ENCODE measurements at places on chromosomes 3 and 15.

GRCh38 chr15:25937796-25938195 is 74.7 kb upstream of the ATP10A start:
- DNase-seq, result no peak

DNA sequence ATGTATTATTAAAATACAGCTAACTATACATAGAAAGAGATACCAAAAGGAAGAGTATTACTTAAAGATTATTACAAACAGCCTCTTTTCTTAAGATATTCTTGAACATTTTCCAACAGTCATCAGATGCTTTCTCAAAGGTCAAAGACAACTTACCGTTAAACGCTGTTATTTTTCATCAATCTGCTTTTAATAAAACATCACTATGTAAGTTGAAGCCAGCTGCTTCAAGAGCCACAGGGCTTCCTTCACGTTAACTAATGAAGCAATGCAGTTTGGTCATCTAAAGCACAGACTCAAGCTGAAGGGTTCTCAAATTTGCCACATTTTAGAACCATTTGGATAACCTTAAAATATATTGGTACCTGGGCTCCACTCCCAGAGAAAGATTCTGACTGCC is 578.8 kb downstream of the ROBO2 start:
- no peak for DNase-seq

- no peak for DNase-seq
These were observed 10.0 kb upstream of the ISLR2 start for GRCh38 chr15:74120426-74120825.

DNA sequence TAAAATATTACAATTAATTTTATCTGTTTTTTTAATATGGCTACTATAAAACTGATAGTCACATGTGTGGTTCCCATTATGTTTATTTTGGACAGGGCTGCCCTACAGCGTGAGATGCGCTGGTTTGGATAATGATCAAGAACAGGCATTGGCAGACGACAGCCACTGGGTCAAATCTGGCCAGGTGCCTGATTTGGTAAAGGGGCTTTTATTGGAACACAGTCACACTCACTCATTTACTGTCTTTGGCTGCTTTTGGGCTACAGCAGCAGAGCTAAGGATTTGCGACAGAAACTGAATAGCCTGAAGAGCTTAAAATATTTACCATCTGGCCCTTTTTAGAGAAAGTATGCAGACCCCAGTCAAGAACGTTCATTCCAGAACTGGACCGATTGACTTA is 724.2 kb upstream of the CFAP20DC start:
- DNase-seq, result no peak

GRCh38 chr3:184176377-184177330 is 2.0 kb downstream of the AP2M1 start:
- DNase-seq, result no peak

GRCh38 chr15:92907896-92908712 is 8.0 kb downstream of the CHD2 start:
- DNase-seq, result no peak

GRCh38 chr3:194269610-194270145 is 81.5 kb downstream of the CPN2 start:
- DNase-seq, result peak; percentile 45

DNA sequence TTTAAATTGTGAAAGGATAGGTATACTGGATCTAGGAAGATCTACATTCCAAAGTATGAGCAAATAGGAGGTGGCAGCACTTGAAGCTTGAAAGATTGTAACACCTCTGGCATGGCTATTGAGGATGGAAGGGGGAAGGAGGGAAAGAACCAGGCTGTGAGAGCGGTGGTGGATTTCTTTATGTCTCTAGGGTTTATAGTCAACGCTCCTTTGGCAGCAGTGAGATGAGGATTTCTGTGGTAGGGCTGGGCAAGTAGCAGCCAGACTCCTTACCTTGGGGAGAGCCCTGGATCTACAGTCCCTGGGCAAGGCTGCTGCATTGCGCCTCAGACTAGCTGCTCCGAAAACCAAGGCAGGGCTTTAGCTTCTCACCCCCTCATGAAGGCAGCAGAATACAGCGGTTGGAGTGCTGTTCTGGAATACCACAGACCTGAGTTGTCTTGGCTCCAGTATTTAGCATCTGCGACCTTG is 53.2 kb downstream of the MEF2A start:
- DNase-seq, result no peak

GRCh38 chr3:129708328-129708861 is 101.9 kb upstream of the PLXND1 start:
- DNase-seq, result no peak

GRCh38 chr3:63937661-63938651 is 25.8 kb upstream of the SCAANT1 start:
- no peak for DNase-seq

DNA sequence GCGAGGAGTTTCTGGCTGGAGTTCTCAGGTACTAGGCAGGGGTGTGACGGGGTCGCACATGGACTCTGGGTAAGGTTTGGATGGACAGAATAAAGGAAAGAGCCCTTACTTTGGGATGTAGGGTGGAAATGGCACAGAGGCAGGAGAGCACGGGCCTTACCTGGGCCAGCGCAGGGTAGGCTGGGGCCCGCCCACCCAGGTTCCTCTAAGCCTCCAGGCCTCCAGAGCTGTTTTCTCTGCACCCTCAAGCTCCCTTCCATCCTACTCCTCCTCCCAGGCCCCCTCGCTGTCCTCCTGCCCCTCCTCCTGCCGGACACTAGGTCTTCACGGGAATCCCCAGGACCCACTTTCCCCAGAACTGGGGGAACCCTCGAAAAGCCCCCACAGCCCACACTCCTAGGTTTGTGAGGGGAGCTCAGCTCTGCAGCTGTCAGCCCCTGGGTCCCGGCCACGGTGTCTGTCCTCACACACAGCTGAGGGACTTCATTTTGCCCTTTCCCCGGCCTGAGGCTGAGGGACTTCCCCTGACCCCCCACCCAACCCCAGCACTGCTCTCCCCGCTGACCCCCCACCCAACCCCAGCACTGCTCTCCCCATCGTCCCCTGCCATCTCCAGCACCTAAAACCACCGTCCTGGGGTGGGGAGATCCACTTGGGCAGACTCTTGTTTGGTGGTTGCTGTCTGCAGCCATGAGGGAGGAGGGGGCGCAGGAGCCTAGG is 53.0 kb upstream of the PCSK6 start:
- DNase-seq, result no peak

GRCh38 chr15:39529457-39529856 is 51.4 kb upstream of the THBS1 start:
- no peak for DNase-seq

GRCh38 chr3:196274585-196274984 is 12.9 kb downstream of the PCYT1A start:
- no peak for DNase-seq

- no peak for DNase-seq
These were observed 264.2 kb upstream of the ROPN1 start for GRCh38 chr3:124256156-124256555.

- no peak for DNase-seq
These were observed 155.6 kb upstream of the DPH6 start for GRCh38 chr15:35701402-35702046.

DNA sequence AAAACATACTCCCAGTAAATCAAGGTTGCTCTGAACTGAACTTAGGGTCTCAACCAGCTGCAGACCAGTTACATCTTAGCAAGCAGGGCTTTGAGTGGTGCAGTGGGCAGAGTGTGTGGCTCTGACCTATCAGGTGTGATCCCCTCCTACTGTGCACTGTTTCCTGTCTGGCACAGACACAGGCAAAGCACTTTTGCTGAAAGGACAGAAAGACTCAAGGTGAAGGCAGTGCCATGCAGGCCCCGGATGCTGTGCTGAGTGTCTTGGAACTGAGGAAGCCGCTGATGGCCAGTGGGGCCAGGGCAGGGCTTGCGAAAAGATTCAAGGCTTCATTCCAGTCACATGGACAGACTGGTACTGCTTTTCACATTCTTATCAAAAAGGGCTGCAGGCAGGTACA is 85.2 kb downstream of the CACNA1D start:
- no peak for DNase-seq

- DNase-seq, result no peak
These were observed 449.7 kb upstream of the ALCAM start for GRCh38 chr3:104916971-104917370.

GRCh38 chr15:89632563-89633430 is 22.5 kb downstream of the KIF7 start:
- peak; percentile 29 for DNase-seq

DNA sequence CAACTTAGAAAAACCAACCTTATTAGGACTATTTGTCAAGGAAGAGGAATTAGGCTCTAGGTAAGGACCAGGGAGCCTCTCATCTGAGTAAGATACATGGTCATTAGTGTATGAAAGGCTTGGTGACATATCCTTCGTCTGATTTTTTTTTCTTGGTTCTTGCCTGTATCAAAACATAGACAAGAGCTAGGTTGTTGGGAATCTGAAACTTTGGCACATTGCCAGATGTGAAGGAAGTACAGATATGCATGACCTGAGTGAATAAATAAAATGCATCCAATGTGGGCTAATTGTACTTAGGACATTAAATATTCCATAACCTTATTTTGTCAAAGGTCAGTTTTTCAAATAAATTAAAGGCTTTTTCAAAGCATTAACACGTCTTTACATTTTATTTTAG is 151.8 kb downstream of the SYNPR start:
- no peak for DNase-seq

- peak; percentile 78 for DNase-seq
These were observed 894 bp upstream of the CCNL1 start for GRCh38 chr3:157160658-157161424.

- no peak for DNase-seq
These were observed 6.5 kb upstream of the THBS1 start for GRCh38 chr15:39574427-39574826.

DNA sequence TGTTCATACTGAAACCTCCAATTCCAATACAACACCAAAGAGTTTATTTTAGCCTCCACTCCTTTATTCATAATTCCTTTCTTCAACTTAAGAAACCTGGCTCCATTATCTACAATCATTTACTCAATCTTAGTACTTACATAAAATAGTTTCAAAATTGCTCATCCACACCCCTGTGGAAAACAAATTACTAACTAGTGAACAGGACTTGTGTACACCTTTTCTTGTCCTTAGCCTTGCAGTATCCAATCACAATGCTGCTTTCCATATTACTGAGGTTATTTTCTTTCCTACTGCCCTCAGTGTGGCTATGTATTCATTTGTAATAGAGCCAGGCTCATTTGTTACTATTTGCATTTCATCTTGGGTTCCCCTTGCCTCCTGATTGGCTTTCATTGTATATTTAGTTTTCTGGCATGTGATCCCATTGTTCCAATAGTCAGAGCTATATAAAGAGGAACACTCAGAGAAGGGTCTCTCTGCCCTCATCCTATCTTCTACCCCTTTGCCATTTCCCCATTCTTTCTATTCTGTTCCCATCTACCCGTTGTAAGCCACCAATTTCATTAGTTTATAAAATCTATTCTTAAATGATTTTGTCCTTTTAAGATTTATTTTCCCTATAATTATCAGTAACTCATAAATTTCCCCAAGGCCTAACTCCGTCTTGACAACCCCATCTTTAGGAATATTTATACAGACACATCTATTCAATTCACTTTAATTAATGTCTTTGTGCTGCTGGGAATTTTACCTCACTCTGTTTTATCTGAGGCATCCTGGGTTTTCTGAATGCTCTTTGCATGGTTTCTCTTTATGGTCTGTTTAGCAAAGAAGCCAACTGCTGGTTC is 67.9 kb upstream of the RBP1 start:
- no peak for DNase-seq

DNA sequence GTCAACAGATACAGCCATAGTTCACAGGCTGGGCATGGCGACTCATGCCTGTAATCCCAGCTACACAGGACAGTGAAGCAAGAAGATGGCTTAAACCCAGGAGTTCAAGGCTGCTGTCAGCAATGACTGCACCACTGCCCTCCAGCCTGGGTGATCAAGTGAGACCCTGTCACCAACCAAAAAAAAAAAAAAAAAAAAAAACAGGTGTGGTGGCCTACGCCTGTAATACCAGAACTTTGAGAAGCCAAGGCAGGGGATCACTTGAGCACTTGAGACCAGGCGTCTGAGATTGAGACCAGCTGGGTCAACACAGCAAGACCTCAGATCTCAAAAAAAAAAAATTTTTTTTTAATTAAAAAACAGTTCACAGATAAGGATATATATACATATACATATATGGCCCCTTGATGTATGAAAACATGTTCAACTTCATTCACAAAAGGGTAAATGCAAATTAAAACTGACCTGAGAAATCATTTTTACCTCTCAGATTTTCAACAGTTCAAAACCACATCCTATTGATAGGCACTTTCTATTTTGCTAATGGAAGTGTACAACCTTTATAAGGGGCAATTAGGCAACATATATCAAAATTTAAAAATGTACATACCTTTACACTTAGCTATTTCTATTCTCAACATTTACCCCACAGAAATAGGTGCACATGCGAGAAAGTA is 51.1 kb downstream of the OSBPL10 start:
- DNase-seq, result no peak

GRCh38 chr3:70959506-70960291 is 623.8 kb downstream of the FOXP1 start:
- no peak for DNase-seq

GRCh38 chr3:165523801-165524200 is 313.4 kb downstream of the BCHE start:
- no peak for DNase-seq

GRCh38 chr3:98021830-98022560 is 13.1 kb downstream of the GABRR3 start:
- no peak for DNase-seq

DNA sequence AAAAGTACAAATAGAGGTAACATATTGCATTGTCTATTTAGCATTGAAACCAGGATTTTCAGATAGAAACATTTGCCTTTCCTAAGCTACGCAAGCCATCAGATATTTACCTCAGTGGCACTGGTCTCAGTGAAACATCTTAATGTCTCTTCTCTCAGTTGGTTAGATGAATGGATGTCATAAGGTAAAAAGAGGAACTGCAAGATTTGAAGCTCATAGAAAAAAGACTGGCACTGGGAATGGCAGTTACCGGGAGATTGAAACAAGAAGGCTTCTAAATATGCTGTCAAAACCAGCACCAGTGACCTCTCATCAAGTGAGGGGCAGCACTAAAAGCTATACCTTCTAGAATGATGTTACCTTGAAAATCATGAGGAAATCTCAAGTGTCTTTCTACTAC is 486.4 kb downstream of the FHIT start:
- no peak for DNase-seq

DNA sequence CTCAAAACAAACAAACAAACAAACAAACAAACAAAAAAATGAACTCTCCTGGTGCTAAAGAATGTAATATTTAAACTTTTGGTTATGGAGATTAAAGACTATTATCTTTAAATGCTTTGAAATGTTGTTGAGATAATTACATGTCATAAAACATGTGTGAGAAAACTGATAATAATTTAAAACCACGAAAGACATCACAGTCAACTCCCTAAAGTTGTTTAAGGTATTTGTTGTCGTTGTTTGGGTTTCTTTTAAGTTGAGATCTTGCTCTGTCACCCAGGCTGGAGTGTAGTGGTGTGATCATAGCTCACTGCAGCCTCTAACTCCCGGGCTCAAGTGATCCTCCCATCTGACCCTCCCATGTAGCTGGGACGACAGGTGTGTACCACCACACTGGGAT is 12.0 kb downstream of the EFCAB12 start:
- DNase-seq, result no peak

Measured in liver (tissue), 10 donors.